ENCODE measurements at places on chromosomes 12 and 14.

GRCh38 chr12:116880817-116881324 is 370 bp downstream of the HRK start:
- DNase-seq = no peak

GRCh38 chr14:54680651-54681050 is 113.7 kb downstream of the SAMD4A start:
- no peak for DNase-seq

GRCh38 chr12:11960646-11961045 is 110.1 kb upstream of the BCL2L14 start:
- no peak for DNase-seq

DNA sequence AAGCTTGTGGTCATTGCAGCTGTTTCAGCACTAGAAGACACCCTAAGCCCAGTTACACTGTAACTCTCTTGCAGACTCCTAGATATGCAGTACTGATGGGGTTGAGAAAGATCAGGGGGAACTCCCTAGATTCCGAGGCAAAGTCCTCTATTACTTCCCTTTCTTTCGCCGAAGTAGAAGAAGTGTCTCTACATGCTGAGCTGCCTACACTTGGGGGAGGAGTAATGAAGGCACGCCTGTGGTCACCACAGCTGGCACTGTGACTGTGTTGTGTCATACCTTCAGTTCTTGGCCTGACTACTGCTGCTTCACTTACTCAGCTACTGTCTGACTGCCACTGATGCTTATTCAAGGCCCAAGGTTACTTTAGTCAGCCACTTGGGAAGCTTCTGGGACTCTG is 35.1 kb upstream of the RPL10L start:
- no peak for DNase-seq

DNA sequence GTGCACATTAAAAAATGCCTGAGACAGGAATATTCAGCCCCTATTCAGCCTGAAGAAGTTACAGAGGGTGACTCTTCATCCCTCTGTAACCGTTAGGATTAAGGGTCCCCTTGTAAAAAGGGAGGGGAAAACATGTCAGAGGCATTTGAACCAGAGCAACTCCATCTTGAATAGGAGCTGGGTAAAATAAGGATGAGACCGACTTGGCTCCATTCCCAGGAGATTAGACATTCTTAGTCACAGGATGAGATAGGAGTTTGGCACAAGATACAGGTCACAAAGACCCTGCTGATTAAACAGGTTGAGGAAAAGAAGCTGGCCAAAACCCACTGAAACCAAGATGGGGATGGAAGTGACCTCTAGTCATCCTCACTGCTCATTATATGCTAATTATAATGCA is 19.9 kb upstream of the MDM1 start:
- DNase-seq = no peak

GRCh38 chr12:102498471-102498870 is 18.1 kb upstream of the IGF1 start:
- no peak for DNase-seq

DNA sequence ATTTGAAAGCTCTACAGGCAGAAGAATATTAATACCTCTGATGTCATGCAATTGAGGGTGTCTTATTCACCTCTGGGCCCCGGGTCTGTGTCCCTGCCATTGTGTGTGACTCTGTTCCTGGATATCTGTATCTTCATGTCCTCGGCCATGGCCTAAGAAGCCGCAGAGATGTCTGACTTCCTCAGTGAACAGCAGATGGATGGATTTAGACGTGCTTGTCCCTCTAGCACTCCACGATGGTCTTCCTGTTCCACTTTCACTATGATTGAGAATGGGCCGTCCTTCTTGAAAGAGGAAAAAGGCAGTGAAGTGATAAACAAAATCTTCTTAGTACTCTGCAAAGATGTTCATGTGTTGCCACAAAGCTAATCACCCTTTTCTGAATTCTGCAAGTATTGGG is 217.4 kb downstream of the SLC41A2 start:
- no peak for DNase-seq

DNA sequence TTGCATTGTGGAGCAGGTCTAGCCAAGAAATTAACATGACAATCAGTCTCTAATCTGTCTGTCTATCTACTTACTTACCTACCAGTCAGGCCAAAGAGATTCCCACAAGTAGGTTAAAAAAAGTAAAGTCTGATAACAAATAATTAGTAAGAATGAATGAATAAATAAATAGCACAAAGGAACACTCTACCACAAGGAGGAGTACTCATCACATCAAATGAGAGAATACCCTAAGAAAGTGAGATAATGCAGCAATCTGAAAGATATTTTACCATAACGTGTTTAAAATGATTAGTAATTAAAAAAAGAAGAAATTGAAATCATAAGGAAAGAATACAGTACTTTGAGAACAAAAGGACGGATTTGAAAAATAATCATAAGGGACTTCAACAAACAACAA is 187.2 kb downstream of the SYNE2 start:
- DNase-seq = no peak

- no peak for DNase-seq
These were observed 18.3 kb downstream of the SLC25A47 start for GRCh38 chr14:100341301-100342031.

GRCh38 chr14:93752980-93753561 is 35.2 kb downstream of the PRIMA1 start:
- no peak for DNase-seq

DNA sequence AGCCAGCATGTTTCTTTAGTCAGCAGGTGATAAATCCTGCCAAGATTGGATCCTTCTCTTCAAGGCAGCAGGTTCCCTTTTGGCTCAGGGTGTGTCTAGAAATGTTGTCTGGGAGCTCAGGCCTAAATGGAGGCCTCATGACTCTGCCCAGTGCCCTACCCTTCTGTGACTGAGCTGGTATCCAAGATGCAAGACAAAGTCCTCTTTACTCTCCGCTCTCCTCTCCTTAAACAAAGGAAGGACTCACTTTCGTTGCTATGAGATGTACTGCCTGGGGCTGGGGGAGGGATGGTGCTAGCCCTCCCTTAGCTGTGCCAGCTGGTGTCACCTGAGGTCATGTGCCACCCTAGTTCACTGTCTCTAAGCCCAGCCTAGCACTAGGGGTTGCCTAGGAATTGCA is 13.8 kb upstream of the TMPRSS12 start:
- DNase-seq = no peak

DNA sequence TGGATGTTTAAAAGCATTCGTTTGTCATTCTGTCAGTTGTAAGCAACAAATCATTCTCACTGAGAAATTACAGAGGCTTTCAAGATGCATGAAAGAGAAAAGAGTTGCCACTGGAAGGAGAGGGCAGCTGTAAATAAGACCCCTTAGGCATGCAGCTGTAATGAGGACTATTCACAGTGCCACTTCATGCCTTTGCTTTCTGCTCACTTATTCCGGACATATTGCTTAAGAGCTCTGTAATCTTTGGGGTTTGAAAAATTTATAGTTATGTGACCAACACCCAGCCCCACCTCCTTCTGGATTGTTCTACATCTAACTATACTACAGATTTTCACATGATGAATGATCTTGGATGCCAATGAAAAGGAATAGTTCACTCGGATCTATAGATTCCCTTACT is 194.8 kb upstream of the DCN start:
- DNase-seq = no peak

GRCh38 chr12:118777504-118777903 is 203.8 kb upstream of the SRRM4 start:
- DNase-seq = no peak

DNA sequence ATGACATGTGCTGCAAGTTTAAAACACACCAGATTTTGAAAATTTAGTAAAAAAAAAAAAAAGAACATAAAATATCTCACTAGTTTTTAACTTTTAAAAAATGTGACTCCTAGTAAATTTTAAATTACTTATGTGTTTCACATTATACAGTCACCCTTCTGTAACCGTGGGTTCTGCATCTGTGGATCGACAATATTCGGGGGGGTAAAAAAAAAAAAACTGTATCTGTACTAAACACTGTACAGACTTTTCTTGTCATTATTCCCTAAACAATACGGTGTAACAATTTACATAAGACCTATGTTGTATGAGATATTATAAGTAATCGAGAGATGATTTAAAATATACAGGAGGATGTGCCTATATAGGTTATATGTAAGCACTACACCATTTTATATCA is 3.2 kb downstream of the DDX24 start:
- DNase-seq = no peak

DNA sequence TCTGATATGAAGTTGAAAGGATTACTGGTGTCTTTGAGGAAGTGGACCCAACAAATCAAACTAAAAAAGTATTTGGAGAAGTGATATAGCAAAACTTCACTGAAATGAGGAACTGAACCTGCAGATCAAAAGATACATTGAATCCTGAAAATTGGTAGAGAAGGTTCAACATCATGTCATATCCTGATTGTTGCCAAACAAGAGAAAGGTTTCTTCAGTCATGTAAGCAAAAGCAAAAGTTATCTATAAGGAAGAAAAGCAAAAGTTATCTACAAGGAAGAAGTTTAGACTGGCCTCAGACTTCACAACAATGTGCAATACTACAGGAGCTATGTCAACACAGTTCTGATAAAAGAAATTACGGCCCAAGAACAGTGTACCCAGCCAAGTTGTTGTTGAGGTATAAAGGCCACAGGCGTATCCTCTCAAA is 142.7 kb downstream of the RAD51B start:
- no peak for DNase-seq

DNA sequence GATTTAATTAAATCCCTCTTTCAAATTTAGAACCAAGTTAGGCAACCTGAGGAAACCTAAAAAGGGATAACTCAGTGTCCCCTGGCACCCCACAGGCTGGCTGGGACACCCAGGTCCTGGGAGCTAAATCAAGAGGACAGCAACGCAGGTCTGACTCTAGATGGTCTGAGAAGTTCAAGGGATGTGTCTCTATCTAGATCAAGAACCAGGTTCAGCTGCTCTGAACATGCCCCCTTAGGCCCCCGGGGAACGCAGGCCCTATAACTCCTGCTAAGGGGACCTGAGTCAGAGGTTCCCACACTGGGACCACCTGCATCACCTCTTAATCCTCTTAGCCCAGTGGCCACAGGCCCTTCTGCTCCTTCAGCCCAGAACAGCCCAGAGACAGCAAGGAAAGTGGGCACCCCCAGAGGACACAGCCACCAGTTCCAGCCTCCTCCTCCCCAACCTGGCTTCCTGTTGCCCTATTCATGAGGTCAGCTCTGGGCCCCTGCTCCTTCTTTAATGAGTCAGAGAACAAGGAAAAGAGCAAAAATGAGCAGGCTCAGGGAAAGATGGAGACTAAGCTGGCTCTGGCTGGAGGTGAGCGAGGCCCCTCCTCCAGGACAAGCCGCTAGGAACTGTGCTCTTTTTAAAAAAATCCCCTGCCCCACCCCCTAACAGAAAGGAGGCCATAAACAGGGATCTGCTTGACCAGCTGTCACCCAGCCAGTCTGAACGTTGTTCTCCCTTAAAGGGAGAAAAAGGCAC is 10.8 kb downstream of the PITPNM2 start:
- no peak for DNase-seq

DNA sequence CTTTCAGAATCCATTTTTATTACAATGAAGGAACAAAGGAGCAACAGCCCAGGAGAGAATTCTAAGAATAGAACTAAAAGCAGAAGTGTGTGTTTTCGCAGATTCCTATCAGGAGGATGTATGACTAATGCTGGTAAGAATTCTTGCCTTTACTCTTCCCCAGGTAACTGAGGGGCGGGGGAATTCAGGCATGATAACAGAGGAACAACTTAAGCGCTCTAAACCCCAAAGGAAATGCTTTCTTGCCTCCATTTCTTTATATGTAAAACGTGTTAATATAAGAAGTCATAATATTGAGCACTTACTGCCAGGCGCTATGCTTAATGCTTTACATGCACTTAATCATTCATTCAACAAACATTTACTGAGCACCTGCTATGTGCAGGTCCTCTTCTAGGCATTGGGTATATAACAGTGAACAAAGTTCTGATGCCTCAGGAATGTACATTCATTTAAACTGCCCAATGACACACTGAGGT is 4.5 kb downstream of the HCAR1 start:
- no peak for DNase-seq

DNA sequence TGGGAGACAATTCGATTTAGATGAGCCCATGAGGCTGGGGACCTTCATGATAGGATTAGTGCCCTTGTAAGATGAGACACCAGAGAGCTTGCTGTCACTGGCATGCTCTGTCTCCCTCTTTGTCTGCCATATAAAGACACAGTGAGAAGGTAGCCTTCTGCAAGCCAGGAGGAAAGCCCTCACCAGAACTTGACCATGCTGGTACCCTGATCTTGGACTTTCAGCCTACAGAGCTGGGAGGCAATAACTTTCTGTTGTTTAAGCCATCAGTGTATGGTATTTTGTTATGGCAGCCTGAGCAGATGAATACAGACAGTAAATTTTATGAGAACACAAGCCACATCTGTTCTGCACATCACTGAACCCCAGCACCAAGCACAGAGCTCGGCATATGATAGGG is 38.1 kb upstream of the RASSF3 start:
- DNase-seq = no peak
